Peyer's patch (tissue), 4 donors: ENCODE measurements at places on chromosomes 6 and 20.

GRCh38 chr6:25556516-25556915 lies 95.5 kb upstream of the SCGN start:
- H3K4me1 ChIP-seq: no peaks in the 10 kb centered on the region
- no peaks in the 10 kb centered on the region for H3K27me3 ChIP-seq
- no peaks in the 10 kb centered on the region for H3K36me3 ChIP-seq
- no peak overlapping the region for H3K27ac ChIP-seq
- H3K4me3 ChIP-seq: no peak overlapping the region

DNA sequence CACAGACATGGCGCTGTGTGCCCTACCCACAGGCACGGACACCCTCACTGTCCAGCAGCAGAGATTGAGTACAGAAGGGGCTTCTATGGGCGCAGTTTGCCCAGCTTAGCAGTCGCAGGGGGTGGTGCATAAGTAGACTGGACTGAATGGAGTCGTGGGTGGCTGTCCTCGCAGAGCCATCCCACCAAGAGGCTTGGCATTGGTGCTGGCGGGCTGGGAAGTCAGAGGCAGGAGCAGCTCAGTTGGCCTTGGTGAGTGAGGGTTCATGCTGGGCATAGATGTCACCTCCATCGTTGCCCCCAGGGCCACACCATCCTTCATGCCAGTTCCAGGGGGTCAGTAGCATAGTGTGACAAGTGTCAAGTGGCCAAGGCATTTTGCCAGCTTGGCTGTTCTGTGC lies 25.2 kb downstream of the SUMO4 start:
- H3K4me3 ChIP-seq: no peak overlapping the region
- no peak for DNase-seq
- no peaks in the 10 kb centered on the region for H3K27me3 ChIP-seq
- no peaks in the 10 kb centered on the region for H3K4me1 ChIP-seq
- H3K27ac ChIP-seq: no peak overlapping the region

DNA sequence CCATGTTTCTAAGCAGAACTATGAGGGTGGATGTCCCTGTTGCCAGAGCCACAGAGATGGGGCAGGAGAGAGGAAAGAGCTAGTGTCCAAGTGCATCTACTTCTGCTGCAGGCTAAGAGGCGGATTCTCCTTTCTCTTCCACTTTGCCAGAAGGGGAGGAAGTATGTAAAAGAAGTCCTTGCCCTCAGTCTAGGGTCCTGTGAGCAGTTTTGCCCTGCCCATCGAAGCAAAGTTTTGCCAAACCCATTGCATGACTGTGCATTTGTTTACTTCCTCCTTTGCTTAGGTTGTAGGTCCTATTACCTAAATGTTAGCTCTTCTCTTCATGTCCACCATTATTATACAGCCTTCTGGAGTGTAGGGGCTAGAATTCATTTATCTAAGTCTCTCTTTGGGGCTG lies 106.2 kb upstream of the ARMC2 start:
- H3K27ac ChIP-seq: no peak overlapping the region
- no peaks in the 10 kb centered on the region for H3K4me1 ChIP-seq
- no peaks in the 10 kb centered on the region for H3K27me3 ChIP-seq
- no peak for DNase-seq
- no peaks in the 10 kb centered on the region for H3K36me3 ChIP-seq

DNA sequence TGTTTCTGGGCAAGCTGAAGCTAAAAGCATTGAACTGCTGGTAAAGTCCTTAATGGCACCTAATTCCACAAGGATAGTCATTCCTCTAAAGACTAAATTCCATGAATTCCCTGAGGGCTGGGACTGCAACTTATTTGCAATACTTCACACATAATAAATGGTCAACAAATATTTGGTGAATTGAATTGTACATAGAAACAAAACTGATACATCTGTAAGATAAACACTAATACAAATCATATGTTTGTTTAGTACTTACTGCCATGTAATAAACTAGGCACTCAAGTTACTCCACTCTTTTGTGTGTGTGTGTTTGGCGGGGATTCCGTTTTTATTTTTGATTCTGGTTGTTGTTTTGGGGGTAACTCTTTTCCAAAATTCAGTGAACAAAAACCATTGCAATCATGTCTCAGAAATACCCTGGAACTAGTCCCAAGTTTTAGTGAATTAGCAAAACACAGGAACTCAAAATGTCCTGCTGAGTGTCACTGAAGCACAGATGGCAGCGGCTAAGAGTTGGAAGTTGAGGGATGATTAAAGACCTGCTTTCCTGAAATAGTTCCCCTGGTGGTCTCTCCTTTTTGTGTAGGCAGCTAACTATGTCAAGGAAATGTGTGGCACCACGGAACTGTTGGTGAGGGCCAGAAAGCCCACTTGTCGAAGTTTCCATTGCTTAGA lies 74.8 kb upstream of the SNRPB2 start:
- no peak overlapping the region for H3K27ac ChIP-seq
- H3K4me1 ChIP-seq: no peaks in the 10 kb centered on the region
- no peaks in the 10 kb centered on the region for H3K27me3 ChIP-seq
- H3K36me3 ChIP-seq: no peaks in the 10 kb centered on the region

DNA sequence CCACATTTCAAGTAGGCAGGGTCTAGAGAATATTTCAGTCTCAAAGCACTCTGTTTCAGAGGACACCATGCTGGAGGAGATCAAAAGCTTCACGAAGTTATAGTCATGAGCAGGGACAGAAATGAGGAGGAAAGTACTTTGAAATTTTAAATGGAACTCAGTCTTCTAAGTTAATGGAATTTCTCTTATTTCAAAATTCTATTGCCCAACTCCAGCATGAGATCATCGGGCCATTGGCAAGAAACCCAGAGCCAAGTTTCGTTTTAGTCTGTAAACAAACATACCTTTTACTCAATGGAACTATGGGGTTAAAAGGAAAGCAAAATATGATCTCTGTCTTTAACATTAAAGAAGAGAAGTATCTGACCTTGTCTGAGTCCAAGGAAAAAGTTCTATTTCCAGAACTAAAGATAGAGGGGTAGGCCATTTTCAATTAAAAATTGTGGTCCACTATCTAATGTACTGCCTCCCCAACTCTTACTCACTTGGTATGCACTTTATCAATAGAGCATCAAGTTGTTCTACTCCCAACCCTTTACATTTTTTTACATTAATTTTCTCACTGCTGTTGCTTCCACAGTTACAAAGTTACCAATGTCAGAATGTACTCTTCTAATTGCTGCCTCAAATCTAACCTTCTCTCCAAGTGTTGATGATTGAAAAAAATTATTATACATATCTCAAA lies 235.3 kb upstream of the NRSN1 start:
- H3K27ac ChIP-seq: no peak overlapping the region
- no peaks in the 10 kb centered on the region for H3K27me3 ChIP-seq
- no peaks in the 10 kb centered on the region for H3K36me3 ChIP-seq
- no peak overlapping the region for H3K4me3 ChIP-seq
- DNase-seq: no peak

DNA sequence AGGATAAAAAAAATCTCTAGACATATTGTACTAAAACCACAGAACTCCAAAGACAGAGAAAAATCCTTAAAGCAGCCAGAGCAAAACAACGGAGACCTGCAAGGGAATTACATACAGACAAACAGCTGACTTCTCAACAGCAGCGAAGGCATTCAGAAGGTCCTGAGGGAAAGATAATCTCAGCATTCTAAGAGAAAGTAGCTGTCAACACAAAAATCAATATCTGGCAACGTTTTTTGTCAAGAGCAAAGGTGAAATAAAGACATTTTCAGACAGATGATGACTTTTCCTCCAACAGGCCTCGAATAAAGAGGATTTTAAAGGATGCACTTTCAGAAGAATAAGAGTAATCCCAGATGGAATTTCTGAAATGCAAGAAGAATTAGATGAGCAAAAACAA lies 6.1 kb upstream of the SCGN start:
- no peaks in the 10 kb centered on the region for H3K27me3 ChIP-seq
- no peaks in the 10 kb centered on the region for H3K36me3 ChIP-seq
- DNase-seq: no peak
- H3K27ac ChIP-seq: no peak overlapping the region
- no peaks in the 10 kb centered on the region for H3K4me1 ChIP-seq

- DNase-seq: no peak
- H3K4me3 ChIP-seq: no peak overlapping the region
- no peaks in the 10 kb centered on the region for H3K27me3 ChIP-seq
- H3K27ac ChIP-seq: no peak overlapping the region
- H3K4me1 ChIP-seq: no peaks in the 10 kb centered on the region
These were observed 597.9 kb downstream of the COL12A1 start for GRCh38 chr6:74607934-74608333.

GRCh38 chr6:64301307-64302236 lies 666.0 kb downstream of the PHF3 start:
- no peak overlapping the region for H3K27ac ChIP-seq
- peak overlapping the region; percentile 24 for H3K4me3 ChIP-seq
- no peaks in the 10 kb centered on the region for H3K36me3 ChIP-seq
- H3K4me1 ChIP-seq: no peaks in the 10 kb centered on the region
- DNase-seq: peak; percentile 57

GRCh38 chr20:62020935-62021701 lies 44.6 kb downstream of the TAF4 start:
- H3K4me3 ChIP-seq: no peak overlapping the region
- no peak overlapping the region for H3K27ac ChIP-seq
- H3K27me3 ChIP-seq: no peaks in the 10 kb centered on the region

DNA sequence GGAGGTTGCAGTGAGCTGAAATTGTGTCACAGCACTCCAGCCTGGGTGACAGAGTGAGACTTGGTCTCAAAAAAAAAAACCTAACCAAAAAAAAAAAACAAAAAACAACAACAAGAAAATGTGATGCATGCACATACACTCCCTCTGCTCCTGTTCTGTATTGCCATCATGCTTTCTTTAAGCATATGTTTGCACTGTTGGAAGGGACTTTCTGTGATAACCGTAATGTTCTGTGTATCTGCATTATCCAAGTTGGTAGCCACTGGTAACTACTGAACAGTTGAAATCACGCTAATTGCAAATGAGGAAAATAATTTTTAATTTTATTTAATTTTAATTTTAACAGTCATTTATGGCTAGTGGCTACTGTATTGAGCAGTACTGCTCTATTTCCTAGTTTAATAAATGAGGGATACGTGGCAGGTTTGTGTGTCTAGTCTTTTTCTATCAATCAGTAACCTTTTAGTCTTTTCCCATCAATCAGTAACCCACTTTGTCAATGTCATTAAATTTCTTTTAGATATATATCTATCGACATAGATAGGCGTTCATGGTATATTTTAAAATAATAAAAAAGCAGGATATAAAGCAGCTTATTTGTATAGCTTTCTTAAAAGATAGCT lies 135.6 kb downstream of the ASCC3 start:
- no peak overlapping the region for H3K4me3 ChIP-seq
- no peak overlapping the region for H3K27ac ChIP-seq
- no peaks in the 10 kb centered on the region for H3K4me1 ChIP-seq

- no peaks in the 10 kb centered on the region for H3K4me1 ChIP-seq
- no peak overlapping the region for H3K4me3 ChIP-seq
- H3K27ac ChIP-seq: no peak overlapping the region
- no peaks in the 10 kb centered on the region for H3K36me3 ChIP-seq
- DNase-seq: no peak
These were observed 125.9 kb upstream of the THBS2 start for GRCh38 chr6:169379495-169380070.

- no peak overlapping the region for H3K4me3 ChIP-seq
- H3K27me3 ChIP-seq: no peaks in the 10 kb centered on the region
- no peak overlapping the region for H3K27ac ChIP-seq
- no peaks in the 10 kb centered on the region for H3K36me3 ChIP-seq
- H3K4me1 ChIP-seq: no peaks in the 10 kb centered on the region
- no peak for DNase-seq
These were observed 38.1 kb downstream of the HTR1B start for GRCh38 chr6:77425216-77425615.

GRCh38 chr20:16260911-16261310 lies 312.3 kb downstream of the KIF16B start:
- no peak for DNase-seq
- no peak overlapping the region for H3K27ac ChIP-seq
- H3K36me3 ChIP-seq: no peaks in the 10 kb centered on the region
- no peaks in the 10 kb centered on the region for H3K27me3 ChIP-seq
- no peaks in the 10 kb centered on the region for H3K4me1 ChIP-seq

GRCh38 chr6:78746457-78746856 lies 120.9 kb upstream of the IRAK1BP1 start:
- no peak for DNase-seq
- no peak overlapping the region for H3K4me3 ChIP-seq
- no peaks in the 10 kb centered on the region for H3K36me3 ChIP-seq
- no peak overlapping the region for H3K27ac ChIP-seq
- no peaks in the 10 kb centered on the region for H3K4me1 ChIP-seq

DNA sequence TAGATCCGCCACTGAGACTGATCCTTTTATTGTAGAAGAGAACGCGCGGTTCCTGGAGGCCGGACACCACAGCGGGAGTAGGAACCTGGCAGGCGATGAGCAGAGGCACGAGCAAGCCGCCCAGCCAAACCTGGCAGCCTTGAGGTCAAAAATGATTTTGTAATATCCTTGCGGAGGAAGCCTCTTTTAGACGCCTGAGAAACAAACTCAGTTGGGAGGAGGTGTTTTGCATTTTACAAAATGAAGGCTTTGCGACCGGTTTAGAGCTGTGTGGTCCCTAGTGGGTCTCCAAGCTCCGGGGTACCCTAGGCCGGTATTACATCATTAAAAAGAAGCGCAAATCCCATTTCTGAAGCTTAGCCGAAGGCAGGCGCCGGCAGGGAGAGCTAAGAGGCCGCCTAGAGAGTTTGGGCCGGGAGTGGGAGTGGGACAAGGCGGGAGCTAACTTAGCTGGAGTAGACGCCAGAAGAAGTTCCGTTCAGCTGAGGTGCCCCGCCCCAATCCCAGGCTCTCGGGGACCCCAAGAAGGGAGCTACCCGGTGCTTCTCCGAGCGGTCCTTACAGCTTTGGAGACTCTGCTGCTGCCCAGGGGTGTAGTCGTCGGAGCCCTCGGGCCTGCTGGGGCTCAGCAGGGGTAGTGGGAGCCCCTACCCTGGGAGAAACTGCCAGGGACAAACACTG lies 1.9 kb upstream of the TBX18 start:
- H3K27ac ChIP-seq: no peak overlapping the region
- H3K4me1 ChIP-seq: no peaks in the 10 kb centered on the region

DNA sequence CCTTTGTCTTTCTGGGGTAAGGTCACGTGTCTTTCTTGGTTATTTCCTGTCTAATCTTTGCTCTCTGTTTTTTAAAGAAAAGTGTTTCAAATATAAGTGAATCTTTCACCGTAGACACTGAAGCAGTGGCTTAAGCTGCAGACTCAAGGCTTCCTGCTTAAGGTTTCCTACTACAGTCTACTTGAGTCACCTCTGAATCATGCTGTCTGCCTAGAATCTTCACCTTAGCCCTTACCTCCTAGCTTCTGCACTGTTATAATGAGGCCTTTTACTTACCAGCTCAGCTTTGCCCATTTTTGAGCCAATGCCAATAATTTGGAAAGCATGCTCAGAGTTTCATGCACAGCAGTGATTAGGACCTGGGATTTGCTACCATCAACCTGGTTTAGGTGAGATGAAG lies 30.6 kb downstream of the ADGRF4 start:
- no peak overlapping the region for H3K27ac ChIP-seq
- H3K4me3 ChIP-seq: no peak overlapping the region
- DNase-seq: no peak
- H3K4me1 ChIP-seq: no peaks in the 10 kb centered on the region
- H3K36me3 ChIP-seq: no peaks in the 10 kb centered on the region
